ENCODE measurements at places on chromosomes 16 and 17. TPM values are rescaled to one million over a fixed set of nuclear protein-coding genes. Genes with fewer than 3 reads are reported as not detected.

- no peak for DNase-seq
These were observed 34.8 kb downstream of the SOST start for GRCh38 chr17:43723697-43724359.

- DNase-seq: no peak
These were observed 297.5 kb downstream of the XYLT1 start for GRCh38 chr16:17173281-17173680.

DNA sequence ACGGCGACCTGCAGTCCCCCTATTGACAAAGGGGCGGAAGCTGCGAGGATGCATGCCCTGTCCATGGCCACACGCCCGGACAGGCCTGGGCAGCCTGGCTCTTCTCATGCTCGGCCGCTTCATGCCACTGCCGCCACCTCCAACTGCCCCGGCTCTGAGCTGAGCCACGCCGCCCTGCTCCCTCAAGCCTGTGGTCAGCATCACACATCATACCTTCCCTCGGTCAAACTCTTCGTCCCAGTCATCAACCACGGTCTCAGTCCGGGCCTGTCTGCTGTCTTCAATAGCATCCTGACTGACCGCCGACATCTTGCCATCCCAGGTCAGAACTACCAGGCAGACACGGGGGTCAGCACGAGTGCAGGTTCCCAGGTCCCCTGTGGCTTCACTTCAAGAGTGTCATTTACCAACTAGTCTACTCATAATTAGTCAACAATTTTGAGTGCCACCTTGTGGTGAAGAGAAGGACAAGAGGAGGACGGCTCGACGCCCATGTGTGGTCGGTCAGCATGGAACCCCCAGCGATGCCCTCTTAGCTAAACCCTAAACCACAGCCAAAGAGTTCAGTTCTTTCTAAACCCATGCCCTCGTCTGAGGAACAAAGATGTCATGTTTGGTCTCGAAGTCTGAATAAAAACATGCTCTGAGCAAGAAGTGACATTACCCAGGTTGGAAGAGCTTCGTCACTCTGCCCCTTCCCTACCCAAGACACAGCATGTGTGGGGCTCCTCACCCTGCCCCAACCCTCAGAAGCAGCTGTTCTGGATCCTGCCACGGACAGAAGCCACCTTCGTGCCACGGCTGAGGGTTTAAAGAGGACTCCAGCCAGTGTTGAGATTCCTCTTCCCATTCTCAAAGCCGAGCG is 16.9 kb upstream of the CYTH1 start:
- no peak for DNase-seq

The BCKDK gene
- 34.5 TPM for total RNA-seq

GRCh38 chr17:59620518-59621259 is 994 bp downstream of the CLTC start:
- DNase-seq: no peak

GRCh38 chr17:56948491-56948890 is 12.4 kb downstream of the COIL start:
- DNase-seq: no peak

The GRB7 gene
- total RNA-seq: not detected

DNA sequence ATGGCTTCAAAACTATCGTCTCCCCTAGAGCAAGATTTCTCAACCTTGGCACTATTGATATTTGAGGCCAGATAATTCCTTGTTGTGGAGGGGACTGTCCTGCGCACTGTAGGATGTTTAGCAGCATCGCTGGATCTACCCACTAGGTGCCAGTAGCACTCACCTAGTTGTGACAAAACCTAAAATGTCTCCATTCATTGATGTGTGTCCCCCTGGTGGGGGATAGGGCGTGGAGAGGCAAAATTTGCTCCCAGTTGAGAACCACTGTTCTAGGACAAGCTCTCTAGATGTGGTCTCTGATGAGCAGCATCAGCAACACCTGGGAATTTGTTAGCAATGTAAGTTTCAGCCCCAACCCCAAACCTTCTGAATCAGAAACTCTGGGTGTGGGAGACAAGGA is 259.0 kb downstream of the XYLT1 start:
- no peak for DNase-seq

- DNase-seq: no peak
These were observed 1.4 kb upstream of the SPNS2 start for GRCh38 chr17:4497101-4497824.

- no peak for DNase-seq
These were observed 11.0 kb upstream of the PLCG2 start for GRCh38 chr16:81767987-81768592.

DNA sequence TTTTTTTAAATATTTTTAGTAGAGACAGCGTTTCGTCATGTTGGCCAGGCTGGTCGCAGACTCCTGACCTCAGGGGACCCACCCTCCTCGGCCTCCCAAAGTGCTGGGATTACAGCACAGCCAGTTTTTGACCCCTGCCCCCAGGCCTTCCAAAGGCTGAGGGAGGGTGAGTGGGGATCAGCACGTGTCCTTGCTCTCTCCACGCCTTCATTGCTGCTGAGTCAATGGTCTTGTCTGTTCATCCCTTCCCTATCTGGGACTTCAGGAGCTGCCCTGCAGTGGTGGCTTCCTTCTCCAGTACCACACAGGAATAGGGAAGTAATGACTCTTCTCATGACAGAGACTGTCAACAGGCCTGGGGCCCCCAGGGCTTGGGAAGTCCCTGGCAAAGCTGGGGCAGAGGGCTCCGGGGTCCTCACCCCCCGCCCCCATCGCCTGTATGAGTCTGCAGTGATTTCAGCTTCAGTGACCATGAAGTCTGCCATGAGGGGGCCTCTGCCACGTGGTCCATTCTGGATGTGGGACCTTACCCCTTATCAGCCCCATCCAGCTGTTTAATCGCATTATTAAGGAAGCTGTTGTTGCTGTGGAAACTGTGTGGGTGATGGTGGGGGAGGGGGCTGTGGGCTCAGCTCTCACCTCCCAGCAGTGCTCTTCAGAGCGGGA is 6.1 kb downstream of the ABCC3 start:
- no peak for DNase-seq

DNA sequence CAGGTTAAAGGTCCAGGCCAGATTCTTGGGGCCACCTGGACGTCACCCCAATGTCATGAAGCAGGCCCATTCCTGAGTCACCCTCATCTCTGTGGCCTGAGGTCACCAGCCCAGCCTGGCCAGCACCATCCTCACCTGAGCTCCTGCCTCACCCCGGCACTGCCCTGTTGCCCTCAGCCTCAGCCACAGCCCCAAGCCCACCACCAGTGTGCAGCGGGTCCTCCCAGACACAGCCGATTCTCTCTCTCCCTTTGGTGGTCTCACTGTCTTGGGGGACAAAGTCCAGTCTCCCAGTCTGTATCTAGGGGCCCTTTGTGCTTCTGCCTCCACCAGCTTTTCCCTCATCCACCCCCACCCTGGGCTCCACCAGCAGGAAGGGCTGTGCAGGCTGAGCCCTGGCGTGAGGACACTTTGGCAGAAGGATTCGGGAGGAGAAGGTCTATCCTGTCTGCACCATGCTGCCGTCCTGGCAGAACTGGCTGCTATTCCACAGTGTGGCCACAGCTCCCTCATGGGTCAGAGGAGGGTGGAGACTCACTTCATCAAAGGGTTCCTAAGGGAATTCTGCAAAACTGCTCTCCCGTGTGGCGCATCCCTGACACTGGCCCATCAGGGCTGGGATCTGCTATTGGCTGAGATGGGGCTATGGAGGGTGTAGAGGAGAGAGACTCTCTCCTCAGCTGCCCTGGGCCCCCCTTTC is 64.3 kb downstream of the PRMT7 start:
- no peak for DNase-seq

GRCh38 chr17:72102366-72102765 is 18.5 kb upstream of the SOX9 start:
- DNase-seq: no peak

The RABEP1 gene
- total RNA-seq: 56.8 TPM

The TEX14 gene
- 0.19 TPM for total RNA-seq

GRCh38 chr17:78185981-78186691 is 716 bp downstream of the TK1 start:
- no peak for DNase-seq

The PPL gene
- 31.3 TPM for total RNA-seq

Data from omental fat pad (tissue), 4 donors.